ENCODE measurements at places on chromosomes 2 and 18.

DNA sequence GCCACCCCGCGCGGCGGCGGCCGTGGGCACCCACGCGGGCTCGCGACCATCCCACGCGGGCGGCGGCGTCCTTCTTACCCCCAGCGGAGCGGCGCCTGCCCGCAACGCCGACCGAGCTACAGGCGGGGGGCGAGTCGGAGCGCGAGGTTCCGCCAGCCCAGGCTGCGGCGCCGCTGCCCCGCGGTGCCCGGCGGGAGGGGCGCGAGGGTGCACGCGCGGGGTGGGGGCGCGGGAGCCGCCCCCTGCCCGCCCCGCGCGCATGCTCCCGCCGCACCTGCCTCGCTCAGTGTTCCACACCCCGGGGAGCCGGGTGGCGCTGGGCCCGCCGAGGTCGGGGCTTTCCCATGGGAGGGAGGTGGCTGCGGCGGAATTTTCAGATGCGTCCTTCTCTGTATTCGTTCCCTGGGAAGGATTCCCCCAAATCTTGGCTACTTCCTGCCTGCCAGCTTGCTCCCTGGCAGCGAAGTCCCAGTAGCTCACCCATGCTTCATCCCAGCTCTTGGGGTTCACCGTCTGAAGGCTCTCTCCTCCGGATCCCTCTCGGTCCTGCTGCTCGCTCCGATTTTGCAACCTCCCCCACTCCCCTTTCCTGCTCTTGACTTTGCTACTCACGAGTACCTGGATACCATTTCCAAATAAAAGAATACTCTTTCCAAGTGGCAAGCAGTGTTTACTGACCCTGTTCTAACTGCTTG, at the start of gene L3MBTL4:
TSS of gene L3MBTL4 (minus strand) at position 189 of the 695 bp plus-strand sequence. CDS start 103,286 bp downstream, outside the sequence.
- DNase-seq: peak; percentile 77

- no peak for DNase-seq
Measured at GRCh38 chr2:19474128-19474527, 115.7 kb upstream of the OSR1 start.

DNA sequence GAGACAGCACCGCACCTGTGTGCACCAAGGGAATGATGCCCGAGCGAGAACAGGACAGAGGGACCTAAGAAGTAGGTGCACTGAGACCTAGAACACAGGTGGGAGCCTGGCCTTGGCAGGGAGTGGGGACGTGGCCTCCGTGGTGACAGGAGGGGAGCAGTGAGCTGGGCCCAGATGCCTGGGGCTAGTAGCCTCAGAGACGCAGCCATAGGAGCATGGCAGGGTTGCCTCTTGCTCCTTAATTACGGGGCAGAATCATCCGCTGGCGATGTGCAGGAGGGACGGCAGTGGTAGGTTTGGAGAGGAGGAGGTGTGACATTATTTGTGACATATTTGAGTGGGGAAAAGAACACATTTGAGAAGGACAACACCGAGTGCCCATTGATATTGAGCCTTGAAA, 57.0 kb upstream of the HPCAL1 start:
- no peak for DNase-seq

DNA sequence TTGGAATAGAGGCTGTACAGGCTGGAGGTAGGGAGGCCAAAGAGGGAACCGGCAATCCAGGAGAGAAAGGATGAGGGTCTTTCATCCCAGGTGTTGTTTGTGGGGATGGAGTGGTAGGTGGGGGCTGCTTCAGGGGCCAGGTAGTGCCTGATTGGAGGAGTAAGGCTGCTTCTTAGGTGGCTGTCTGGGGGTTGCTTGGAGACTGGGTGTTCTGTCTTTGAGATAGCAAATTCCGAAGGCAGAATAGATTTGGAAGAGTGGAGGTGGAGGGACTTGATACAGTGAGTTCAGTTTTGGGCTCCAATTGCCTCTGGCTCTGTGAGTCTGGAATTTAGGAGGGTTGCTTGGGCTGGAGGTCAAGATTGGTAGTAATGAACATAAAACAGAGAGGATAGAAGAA, 5.9 kb downstream of the ZNF532 start:
- no peak for DNase-seq

DNA sequence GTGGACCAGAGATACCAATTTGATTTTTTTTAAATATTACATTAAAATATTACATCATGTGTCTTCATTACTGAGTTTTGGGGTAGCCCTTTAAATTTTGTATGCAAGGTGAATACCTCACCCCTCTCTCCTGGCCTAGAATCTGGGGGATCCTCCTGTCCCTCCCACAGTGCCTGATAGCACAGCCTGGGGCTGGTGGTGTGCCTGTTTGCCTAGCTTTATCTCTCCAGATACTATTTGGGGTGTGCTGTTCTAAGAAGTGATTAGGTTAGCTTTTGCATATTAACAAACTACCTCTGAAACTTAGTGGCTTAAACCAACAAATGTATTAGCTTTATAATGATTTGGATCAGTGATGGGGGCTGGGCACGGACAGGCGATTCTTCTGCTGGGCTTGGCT, 20.7 kb upstream of the B3GNT7 start:
- DNase-seq: no peak

DNA sequence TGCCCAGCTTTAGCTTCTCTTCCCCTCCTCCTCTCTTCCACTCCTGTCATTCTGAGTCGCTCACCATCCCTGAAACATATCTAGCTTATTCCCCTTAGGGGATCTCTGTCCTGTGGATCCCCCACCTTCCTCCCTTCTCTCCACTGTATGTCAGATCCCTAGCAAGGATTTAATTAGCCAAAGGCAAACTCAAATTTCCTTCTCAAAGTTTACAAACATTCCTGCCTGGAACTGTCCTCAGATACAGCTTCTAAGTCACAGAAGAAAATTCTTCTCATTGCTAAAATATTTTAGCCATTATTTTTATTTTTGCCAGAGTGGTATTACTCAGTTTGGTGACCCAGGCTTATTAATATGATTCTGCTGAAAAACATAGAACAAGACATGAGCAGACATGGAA, 315.3 kb downstream of the CYP26B1 start:
- DNase-seq: no peak

- DNase-seq: no peak
Measured at GRCh38 chr18:9217743-9218451, 81.3 kb downstream of the ANKRD12 start.

DNA sequence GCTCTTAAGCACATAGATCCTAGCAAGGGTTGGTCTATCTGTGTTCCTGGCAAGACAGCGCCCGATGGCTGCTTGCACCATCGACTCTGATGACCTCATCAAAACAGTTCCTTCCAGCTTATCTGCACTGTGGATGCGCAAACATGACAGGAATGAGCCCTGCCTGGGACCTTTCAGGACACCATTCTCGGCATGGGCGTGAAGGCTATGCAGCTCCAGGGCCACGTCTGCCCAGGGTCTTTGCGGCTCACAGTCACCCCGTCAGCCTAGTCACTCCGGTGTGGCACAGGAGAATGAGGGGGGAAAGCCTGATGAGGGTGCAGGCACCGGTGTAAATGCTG, 147.8 kb upstream of the TWIST2 start:
- no peak for DNase-seq

GRCh38 chr2:240650254-240650965, 25.1 kb downstream of the GPR35 start:
- DNase-seq: no peak
